Activated T-cell treated with anti-CD3 and anti-CD28 coated beads for 1 hour (primary cell): ENCODE measurements at places on chromosomes 6 and 20.

- DNase-seq = no peak
Observed at GRCh38 chr20:41960166-41960565, 342.0 kb upstream of the CHD6 start.

GRCh38 chr6:37516076-37516919, 16.6 kb upstream of the CCDC167 start:
- peak; percentile 72 for DNase-seq

DNA sequence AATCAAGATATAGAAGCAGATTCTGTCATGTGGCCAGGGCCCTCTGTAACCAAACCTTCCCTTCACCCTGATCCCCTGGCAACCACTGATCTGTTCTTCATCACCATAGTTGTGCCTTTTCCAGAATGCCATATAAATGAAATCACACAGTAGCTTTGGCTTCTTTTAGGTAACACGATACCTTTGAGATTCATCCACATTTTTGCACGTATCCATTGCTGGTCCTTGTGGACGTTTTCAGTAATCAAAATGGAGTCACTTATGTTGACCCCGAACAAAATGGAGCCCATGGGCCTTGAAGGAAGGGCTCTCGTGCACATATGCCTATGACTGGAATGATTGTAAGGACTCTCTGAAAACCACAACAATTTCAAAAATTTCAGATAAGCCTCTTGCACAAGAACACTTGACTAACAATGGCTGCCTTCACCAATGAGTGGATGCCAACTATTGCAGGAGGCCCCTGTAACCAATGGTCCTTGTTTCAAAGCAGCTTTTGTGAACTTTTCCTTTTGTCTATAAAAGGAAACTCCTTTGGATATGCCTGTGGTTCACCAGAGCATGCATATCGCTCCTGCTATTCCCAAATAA, 84.3 kb upstream of the RALY start:
- DNase-seq = no peak

GRCh38 chr6:15266423-15266996, 20.6 kb downstream of the JARID2 start:
- DNase-seq = no peak

DNA sequence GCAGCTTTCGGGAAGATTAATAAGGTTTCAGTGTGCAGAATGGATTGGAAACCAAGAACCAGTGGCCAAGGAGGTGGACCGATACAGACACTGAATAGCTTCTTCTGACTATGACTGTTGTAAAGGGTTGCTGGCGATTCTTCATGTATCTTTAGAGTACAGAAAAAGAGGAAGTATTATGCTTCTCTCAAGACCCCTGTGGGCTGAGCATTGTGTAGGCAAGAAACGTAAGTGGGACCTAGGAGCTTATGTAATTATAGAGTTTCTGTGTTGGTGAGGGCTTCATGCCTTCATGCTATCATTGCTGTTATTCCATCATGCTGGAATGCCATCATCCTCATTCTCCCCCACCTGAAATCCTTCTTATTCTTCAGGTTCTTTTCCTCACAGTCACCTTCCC, 105.4 kb upstream of the AKIRIN2 start:
- DNase-seq = no peak

- peak; percentile 27 for DNase-seq
Observed at GRCh38 chr20:45823949-45824835, 2.9 kb downstream of the TNNC2 start.

DNA sequence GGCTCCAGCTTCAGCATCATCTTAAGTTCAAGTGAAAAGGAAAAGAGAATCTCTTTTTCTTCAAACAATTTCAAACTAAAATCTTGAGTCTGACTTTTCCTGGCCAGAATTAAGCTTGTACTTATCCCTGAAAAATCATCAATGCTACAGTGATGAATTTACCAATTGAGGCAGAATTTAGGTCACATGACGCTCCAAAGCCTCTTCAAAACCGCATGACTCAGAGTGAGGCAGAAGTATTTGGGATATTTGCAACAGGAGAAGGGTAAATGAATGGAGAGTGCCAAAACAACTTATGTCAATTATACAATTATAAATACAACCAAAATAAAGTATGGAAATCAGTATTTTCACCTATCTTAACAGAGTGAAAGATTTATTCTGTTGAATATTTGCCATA, 515.5 kb downstream of the COL12A1 start:
- no peak for DNase-seq

DNA sequence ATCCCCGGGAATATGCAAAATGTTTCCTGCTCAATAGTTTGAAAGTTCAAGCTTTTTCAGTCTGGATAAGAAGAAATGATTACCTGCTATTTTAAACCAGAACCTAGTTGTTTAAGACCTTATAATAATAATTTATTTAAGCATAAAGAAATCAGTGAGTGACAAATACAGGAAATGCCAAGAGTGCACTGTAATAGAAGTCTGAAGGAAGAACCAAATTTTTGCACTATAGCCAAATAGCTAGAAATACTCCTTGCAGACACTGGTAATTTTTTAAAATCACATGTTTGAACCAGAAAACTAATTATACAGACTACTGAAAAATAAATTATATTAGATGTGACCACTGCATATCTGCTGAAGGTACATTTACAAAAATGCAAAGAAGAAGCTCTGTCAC, 93.2 kb downstream of the MMS22L start:
- no peak for DNase-seq

GRCh38 chr6:150915880-150916265, 50.4 kb downstream of the MTHFD1L start:
- no peak for DNase-seq

- no peak for DNase-seq
Observed at GRCh38 chr6:106799031-106799894, 169.9 kb downstream of the QRSL1 start.

DNA sequence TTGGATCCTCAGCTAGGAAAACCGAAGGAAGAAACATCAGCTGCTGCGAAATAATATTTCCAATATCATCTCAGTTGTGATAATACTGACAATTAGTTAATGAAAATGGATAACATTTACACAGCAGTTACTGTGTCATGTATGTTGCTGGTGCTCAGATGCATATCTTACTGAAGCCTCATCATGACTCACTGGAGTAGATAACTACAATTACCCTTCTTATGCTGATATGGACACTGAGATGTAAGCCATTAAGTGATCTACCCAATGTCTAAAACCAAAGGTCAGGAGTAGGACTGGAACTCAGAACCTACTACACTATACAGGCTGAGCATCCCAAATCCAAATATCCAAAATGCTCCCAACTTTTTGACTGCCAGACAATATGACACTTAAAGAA, 54.7 kb upstream of the LYRM2 start:
- DNase-seq = no peak

DNA sequence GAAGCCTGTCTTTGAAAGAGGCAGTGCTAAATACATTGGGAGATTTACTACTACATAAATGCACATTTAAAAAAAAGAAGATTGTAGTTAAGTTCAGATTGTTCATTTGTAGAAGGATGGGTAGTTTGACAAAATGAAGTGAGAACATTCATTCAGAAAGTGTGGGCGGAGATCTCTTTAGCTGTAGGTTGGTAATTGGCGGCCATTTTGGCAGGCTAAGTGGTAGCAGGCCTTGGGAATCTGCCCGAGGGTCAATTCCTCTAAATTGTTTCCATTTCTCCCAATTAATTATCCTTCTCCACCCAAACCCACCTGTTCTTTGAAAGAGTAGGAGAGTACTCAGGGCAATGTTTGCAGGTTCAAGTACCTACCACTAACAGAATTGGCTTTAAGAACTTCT, 17.9 kb downstream of the SOX4 start:
- no peak for DNase-seq

DNA sequence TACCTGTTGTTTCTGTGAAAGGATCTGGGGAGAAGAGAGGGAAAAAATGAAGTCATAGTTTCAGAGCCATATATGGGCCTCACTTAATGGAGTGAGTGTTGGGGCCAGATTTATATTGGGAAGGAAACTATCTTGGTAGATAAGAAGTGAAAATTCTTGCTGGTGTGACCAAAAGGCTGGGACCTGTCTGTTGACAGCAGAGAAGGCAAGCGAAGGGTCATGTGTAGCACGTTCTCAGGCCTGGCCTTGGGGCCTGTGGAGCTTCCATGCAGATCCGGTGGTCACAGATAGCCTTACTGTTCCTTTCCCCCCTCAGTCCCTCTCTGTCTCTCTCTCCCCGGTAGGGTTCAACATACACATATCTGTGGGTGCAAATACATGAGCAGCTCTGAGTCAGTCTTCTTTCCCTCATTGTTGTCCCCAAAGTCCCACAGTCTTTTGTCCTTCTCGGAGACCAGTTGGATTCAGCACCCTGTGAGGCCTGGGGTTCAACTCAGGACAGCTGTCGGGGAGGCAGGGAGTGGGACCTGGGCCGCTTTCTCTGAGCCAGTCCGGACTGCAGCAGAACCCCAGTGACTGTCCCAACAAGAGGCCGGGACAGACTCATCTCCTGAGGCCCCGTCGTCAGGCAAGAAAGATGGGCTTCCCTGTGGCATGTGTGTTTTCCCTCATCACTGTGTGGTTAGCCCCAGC, 34.6 kb downstream of the PPP1R14C start:
- no peak for DNase-seq

- no peak for DNase-seq
Observed at GRCh38 chr6:146358431-146359046, 185.1 kb upstream of the RAB32 start.

DNA sequence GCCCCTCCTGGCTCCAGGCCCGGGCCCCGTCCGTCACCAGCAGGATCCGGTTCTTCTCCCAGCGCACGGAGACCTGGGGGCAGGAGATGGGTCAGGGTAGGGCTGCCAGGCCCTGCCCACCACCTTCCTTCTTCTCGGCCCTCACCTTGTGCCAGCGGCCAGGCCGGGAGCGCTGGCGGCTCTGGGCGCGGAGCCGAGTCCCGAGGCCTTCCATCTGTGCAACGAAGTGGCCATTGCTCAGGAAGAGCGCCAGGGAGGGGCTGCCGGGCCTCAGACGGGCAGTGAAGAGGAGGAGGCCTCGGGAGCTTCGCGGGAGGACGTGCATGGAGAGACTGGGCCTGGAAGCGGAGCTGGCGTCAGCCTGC, 7.9 kb downstream of the ADRM1 start:
- DNase-seq = no peak

GRCh38 chr20:15571056-15571455, 1002.2 kb downstream of the KIF16B start:
- no peak for DNase-seq

DNA sequence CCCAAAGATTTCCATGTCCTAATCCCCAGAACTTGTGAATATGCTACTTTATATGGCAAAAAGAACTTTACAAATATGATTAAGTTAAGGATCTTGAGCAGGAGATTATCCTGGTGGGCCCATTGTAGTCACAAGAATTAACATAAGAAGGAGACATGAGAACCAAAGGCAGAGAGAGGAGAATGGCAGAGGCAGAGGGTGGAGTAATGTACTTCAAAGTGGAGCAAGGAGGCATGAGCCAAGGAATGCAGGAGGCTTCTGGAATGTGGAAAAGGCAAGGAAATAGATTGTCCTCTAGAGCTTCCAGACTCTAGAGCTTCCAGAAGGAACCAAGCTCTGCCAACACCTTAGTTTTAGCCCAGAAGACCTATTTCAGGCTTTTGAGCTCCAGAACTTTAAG, 147.4 kb downstream of the MOXD1 start:
- no peak for DNase-seq

DNA sequence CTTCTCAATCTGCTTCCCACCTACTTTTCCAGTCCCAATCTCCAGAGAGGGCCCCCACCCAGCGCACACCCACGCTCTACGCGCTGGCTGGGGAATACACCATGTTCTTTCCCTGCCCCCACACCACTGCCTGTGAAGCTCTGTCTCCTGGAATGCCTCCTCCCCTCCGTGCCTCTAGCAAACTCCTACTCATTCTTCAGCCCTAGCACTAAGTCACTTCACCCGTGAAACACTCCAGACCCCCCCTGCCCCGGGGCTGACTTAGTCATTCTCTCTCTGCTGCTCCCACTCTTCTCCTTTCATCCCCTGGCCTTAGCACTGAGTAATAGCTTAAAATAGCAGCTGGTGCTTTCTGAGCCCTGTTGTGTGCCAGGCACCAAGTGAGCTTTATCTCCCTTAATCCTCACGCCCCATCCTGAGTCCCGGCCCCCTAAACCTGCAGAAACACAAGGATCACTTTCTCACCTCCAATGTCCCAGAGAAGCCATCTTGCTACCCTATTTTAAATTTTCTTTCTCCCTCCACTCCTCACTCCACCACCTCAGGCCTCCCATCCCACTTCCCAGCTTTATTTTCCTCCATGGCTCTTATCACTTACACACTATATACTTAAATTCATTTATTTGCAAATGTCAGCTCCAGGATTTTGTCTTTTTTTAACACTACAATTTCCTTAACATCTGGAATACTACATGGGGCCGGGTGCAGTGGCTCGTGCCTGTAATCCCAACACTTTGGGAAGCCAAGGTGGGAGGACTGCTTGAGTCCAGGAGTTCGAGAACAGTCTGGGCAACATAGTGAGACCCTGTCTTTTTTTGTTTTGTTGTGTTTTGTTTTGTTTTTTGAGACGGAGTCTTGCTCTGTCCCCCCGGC, 6.3 kb upstream of the PARD6B start:
- DNase-seq = no peak

GRCh38 chr6:78629154-78629721, 238.1 kb upstream of the IRAK1BP1 start:
- no peak for DNase-seq

DNA sequence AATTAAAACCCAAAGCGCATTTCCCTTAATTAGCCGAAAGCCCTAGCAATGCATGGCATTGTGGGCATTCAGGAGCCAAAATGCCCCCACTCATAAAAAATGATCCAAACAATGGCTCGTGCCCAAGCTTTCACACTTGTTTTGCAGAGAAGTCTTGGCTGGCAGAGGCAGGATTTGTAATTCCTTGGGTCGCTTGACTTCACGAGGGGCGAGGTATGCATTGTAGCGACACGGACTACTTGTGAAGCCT, 613 bp upstream of the SASH1 start:
- no peak for DNase-seq

- DNase-seq = no peak
Observed at GRCh38 chr6:129105035-129105434, 222.1 kb downstream of the LAMA2 start.

DNA sequence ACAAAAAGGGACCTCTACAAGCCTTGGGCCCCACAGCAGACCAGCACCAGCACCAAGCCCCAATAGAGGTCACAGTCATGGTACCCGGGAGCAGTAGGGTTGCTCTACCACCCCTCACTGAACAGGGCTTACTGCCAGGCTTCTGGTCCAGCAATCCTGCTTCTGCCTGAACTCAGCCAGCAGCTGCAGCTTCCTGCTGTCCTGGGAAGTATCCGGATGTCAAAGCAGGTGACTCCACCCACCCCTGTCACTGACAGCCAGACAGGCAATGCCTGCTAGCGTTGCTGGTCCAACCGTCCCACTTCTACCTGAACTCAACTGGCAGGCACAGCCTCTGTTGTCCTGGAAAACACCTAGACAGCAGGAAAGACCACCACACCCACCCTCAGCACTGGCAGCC, 47.0 kb upstream of the PCSK2 start:
- no peak for DNase-seq

- no peak for DNase-seq
Observed at GRCh38 chr20:5511930-5512329, 195.2 kb upstream of the PROKR2 start.
